Activated T-helper 2 cell treated with anti-CD3 and anti-CD28 coated beads, Interferon-gamma antibody, Interleukin-2, Interleukin-4, amounts not matched to agents 10 μg/mL and 5 μg/mL and 100 μg/mL, durations not matched to agents 14 hours and 24 hours and 36 hours (primary cell): ENCODE measurements at places on chromosomes 13 and 19.

GRCh38 chr13:25186187-25186586 lies 14.1 kb upstream of the AMER2 start:
- no peaks in the 10 kb centered on the region for H3K36me3 ChIP-seq
- DNase-seq: no peak
- H3K4me1 ChIP-seq: no peaks in the 10 kb centered on the region
- no peak overlapping the region for H3K27ac ChIP-seq

GRCh38 chr19:8221161-8221560 lies 12.0 kb downstream of the CERS4 start:
- no peak for DNase-seq
- no peaks in the 10 kb centered on the region for H3K27me3 ChIP-seq
- H3K36me3 ChIP-seq: peaks cover 4% of the 10 kb centered on the region
- H3K4me3 ChIP-seq: no peak overlapping the region

DNA sequence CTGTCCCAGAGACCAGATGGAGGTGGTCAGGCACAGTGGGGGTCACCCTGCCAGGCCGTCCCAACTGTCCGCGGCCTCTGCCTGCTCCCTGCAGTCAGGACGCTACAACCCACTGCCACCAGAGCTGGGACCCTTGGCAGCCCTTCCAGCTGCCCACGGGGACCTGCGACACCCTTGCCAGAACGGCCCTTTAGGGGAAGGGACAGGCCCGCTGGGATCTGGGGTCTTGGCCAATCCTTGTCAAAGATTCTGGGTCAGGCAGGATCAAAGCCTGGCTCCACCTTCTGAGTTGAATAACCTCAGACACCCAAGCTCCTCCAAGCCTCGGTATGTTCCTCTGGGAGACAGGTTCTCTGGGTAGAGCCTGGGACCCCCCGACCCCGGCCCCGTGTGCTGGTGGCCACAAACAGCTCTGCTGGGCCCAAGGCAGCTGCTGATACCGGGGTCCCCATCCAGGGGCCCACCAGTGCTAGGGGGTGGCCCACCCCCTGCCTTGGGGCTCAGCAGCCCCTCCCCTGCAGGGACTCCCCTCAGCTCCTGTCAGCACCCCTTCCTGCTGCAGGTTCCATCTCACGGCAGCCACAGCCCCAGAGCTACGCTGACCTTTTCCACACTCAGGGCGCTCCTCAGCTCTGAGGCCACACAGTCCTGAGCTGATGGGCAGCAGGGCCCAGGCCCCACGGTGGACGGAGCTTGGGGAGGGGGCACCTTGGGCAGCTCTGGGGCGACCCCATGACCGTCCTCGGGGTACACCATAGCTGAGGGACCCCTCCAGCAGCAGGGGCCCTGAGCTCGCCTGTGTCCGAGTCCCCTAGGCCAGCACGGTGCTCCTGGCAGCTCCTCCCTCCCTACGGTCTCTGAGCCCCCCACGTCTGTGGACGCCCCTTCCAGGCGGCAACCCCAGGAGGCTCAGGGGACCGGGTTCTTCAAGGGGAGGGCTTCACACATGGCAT lies 18.4 kb downstream of the SBNO2 start:
- no peak overlapping the region for H3K4me3 ChIP-seq
- H3K36me3 ChIP-seq: peaks cover 11% of the 10 kb centered on the region
- no peak overlapping the region for H3K27ac ChIP-seq
- H3K4me1 ChIP-seq: no peaks in the 10 kb centered on the region

DNA sequence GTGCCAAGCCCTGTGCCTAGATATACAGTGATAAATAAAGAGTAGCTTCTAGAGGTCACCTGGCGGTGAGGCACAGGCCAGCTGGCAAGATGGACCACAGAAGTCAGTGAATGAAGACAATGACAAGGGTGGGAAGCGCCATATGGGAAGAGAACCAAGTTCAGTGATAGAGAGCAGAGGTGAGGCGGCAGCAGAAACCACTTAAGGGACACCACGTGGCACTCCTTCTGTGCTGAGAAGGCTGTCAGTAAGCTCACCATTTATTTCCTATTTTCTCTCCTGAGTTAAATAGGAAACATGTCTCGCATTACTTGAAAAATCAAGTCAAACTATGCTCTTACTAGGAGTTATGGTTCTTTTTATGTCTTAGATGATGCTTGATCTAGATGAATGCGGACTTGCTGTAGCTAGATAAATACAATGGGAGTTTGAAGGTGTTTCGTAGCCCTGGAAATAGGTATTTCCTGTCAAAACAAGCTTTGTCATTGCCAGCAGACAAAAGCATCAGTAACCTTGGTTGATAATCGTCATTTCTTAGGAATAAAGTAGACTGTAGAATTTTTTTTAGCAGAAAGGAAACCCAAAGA lies 17.8 kb downstream of the ALOX5AP start:
- H3K27ac ChIP-seq: no peak overlapping the region
- no peaks in the 10 kb centered on the region for H3K27me3 ChIP-seq
- no peak for DNase-seq
- H3K4me3 ChIP-seq: no peak overlapping the region
- peaks cover 79% of the 10 kb centered on the region for H3K36me3 ChIP-seq

DNA sequence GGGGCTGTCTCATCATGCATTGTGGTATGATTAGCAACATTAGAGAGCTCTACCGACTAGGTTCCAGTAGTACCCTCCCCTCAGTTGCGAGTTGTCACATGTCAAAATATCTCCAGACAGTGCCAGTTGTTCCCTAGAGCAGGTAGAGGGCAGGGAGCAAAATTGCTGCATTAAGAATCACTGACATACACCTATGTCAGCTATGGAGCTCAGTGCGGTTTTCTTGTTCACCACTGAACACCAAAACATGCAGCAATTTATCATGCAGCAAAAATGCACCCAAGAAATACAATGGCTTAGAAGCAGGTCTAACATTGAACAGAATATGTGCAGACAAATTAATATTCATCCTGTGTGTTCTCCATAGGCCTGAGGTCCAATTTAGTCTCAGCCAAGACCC lies 186.9 kb upstream of the STARD13 start:
- no peaks in the 10 kb centered on the region for H3K27me3 ChIP-seq
- DNase-seq: no peak
- H3K4me3 ChIP-seq: no peak overlapping the region
- H3K27ac ChIP-seq: no peak overlapping the region

GRCh38 chr19:2732157-2732725 lies 7.6 kb downstream of the SLC39A3 start:
- no peak overlapping the region for H3K4me3 ChIP-seq
- no peak overlapping the region for H3K27ac ChIP-seq
- H3K36me3 ChIP-seq: peaks cover 32% of the 10 kb centered on the region

GRCh38 chr13:31121379-31122140 lies 40.1 kb downstream of the HSPH1 start:
- H3K36me3 ChIP-seq: no peaks in the 10 kb centered on the region
- no peak overlapping the region for H3K4me3 ChIP-seq
- DNase-seq: no peak
- H3K4me1 ChIP-seq: peaks cover 12% of the 10 kb centered on the region
- H3K27ac ChIP-seq: no peak overlapping the region

DNA sequence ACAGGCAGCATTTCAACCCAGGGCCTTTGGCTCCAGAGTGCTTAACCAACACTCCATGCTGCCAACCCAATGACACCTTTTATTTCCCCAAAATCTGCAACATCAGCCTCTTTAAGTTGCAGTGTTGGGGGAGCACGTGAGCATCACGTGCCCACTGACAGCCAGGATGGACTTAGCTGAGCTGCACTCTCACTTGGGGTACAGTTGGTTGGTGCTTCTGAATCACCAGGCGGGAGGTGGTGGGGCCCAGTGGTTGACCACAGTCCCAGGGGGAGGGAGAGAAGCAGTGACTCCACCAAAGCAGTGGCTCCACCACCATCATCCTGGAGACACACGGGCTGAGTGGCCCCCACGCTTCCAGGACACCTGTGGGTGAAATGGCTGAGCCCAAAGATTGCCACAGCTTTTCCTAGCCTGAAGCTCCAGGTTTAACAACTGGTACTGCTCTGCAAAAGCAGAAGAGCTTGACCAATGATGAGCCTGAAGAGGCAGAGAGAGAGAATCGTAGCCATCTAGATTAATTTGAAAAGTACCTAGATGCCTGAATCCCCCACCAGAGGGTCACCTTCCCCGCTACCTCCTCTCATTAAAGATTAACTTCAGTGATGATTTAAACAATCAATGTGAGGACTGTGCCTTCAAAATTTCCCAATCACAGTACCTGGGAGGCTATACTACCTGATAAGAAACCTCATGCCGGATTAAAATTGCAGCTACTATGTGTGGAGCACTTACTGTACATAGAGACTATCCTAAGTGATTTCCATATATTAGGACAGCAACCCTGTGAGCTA lies 193.8 kb downstream of the FOXO1 start:
- H3K36me3 ChIP-seq: no peaks in the 10 kb centered on the region
- H3K27me3 ChIP-seq: no peaks in the 10 kb centered on the region
- peaks cover 3% of the 10 kb centered on the region for H3K4me1 ChIP-seq
- H3K27ac ChIP-seq: no peak overlapping the region

DNA sequence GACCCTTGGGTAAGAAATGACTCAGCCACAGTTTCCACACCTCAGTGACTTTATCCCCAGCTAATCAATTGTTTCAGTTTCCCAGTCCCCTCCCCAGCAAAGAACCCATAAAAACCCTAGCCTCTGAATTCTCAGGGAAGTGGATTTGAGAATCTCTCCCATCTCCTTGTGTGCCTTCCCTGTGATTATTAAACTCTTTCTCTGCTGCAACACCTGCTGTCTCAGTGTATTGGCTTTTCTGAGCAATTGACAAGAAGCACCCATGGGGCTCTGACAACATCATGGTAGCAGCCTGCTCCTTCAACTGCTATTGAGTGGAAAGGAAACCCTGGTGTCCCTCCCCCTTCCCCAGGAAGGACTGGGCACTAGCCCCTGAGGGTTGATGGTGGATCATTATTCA lies 73.7 kb downstream of the UQCRFS1 start:
- no peaks in the 10 kb centered on the region for H3K27me3 ChIP-seq
- no peak overlapping the region for H3K27ac ChIP-seq
- DNase-seq: no peak
- no peaks in the 10 kb centered on the region for H3K4me1 ChIP-seq
- H3K36me3 ChIP-seq: no peaks in the 10 kb centered on the region

DNA sequence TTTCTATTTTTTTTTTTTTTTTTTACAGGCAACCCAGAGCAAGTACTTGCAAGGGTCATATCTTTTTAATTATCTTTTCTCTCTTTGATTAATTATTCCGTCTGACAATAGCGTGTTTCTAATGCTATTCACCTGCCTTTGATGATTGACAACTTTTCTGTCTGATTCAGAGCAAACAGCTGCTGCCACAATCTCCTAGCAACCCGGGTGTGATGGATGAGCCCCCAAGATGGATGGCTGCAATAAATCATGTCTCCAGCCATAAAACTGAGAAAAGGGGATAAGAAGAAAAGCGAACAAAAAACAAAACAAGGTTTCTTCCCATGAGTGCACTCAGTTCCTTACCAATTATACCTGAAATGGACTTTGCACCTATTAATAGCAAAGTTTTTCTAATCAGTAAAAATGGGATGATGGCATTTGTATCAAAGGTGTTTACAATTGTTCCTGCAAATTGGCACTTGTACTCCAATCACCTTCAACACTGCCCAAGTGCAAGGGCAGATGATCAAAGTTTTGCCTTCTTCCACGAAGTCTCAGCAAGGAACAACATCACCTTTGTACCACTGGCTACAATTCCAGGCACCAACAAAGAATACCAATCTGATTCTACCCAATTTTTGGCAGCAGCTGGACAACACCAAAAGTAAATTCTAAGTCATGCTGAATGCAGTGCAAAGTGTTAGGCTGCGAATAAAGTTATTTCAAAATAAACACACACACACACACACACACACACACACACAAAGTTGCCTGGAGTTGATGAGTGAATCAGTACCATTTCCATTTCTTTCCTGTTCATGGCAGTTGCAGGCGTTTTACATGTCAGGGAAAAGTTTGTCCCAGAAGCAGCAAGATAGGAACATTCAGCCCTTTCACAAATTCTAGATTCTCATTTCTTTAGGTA lies 12.0 kb downstream of the TSHZ3 start:
- peaks cover 14% of the 10 kb centered on the region for H3K4me1 ChIP-seq
- H3K4me3 ChIP-seq: no peak overlapping the region
- no peak for DNase-seq
- peaks cover 36% of the 10 kb centered on the region for H3K27me3 ChIP-seq
- no peak overlapping the region for H3K27ac ChIP-seq

- no peak overlapping the region for H3K27ac ChIP-seq
- no peak for DNase-seq
- no peaks in the 10 kb centered on the region for H3K4me1 ChIP-seq
- H3K4me3 ChIP-seq: no peak overlapping the region
- no peaks in the 10 kb centered on the region for H3K36me3 ChIP-seq
- no peaks in the 10 kb centered on the region for H3K27me3 ChIP-seq
Observed at GRCh38 chr13:65497265-65497664, 1732.9 kb downstream of the PCDH9 start.
